Left forelimb (tissue), 1 donor: ENCODE measurements at places on chromosomes 16 and 17.

GRCh38 chr16:1963806-1964505 lies 670 bp downstream of the RPS2 start:
- no peak for DNase-seq

DNA sequence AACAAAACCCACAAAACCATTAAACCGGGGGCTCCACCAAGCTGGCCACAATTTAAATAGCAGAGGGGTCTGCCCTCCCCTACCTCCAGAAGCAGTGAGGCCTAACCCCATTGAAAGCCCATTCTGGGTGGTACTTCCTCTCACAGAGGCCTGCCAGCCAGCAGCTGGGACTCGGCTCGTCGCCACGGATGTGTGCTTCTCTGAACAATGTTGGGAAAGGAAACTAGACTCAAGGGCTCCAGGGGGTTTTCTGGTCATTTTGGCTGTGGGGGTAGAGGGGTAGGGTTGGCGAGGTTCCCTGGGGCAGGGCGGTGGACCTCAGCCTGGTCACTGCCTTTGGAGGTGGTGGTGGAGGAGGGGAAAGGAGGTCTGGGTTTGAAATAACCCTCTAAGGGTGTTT lies 4.7 kb upstream of the PLCG2 start:
- DNase-seq, result no peak

DNA sequence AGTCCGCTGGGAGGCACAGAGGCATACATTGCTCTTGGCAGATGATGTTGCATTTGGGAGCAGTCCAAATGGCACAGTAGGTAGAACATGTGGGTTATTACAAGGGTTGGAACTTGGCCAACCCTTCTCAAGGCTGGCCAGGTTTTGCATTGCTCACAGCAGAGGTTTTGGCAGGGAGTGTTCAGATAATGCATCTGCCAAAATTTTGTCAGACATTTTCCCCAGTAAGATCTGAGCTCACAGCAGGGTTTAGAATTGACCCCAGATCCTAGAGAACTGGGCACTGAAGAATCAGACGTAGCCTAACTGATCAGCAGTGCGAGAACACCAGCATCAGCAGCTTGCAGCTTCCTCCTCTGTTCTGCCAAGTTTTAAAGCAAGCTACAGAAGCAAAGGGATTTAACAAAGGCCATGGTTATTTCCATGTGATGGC lies 468.8 kb upstream of the KIF2B start:
- no peak for DNase-seq

- DNase-seq, result no peak
Measured at GRCh38 chr16:9407206-9407758, 315.8 kb downstream of the HAPSTR1 start.

- DNase-seq, result peak; percentile 62
Measured at GRCh38 chr17:3915995-3916696, at the start of gene P2RX1. P2RX1 (minus strand) TSS chr17:3916465; CDS start chr17:3916225, 240 bp downstream.

- DNase-seq, result no peak
Measured at GRCh38 chr17:1839516-1839915, 9.7 kb downstream of the RPA1 start.

- DNase-seq, result no peak
Measured at GRCh38 chr17:17360087-17360730, 57.0 kb downstream of the NT5M start.
